Fibroblast of the aortic adventitia (primary cell): ENCODE measurements at places on chromosomes 7 and 10. TPM values are rescaled to one million over a fixed set of nuclear protein-coding genes. Genes with fewer than 3 reads are reported as not detected.

The EEPD1 gene
- total RNA-seq: 5.2 and 5.7 TPM in 2 replicates

The HGF gene
- total RNA-seq: 35.1 and 194 TPM in 2 replicates

The DKK1 gene
- 51.7 and 123 TPM in 2 replicates for total RNA-seq

The GPR146 gene
- total RNA-seq: 1.2 and 1.6 TPM in 2 replicates

The GPR15LG gene
- not detected in 2 replicates for total RNA-seq

The BTBD16 gene
- 0.09 TPM in 1 of 2 replicates, not detected in the other for total RNA-seq

The IL6 gene
- total RNA-seq: 3.8 and 10.2 TPM in 2 replicates

The RPEL1 gene
- total RNA-seq: under 0.01 and 0.82 TPM in 2 replicates

The CYP2E1 gene
- 0.36 and 0.82 TPM in 2 replicates for total RNA-seq

The CALML5 gene
- total RNA-seq: not detected in 2 replicates

The TBXAS1 gene
- total RNA-seq: 2.4 and 2.6 TPM in 2 replicates

The DLX5 gene
- not detected in 2 replicates for total RNA-seq

The GRID1 gene
- total RNA-seq: not detected in 2 replicates

The CFAP70 gene
- total RNA-seq: 1.4 and 6.1 TPM in 2 replicates

The CASP7 gene
- 8.1 and 19.8 TPM in 2 replicates for total RNA-seq

The JCAD gene
- 2.3 and 27.9 TPM in 2 replicates for total RNA-seq

The H2BK1 gene
- not detected in 2 replicates for total RNA-seq

The PARG gene
- 16.0 and 33.3 TPM in 2 replicates for total RNA-seq

The SH2B2 gene
- 2.0 and 4.9 TPM in 2 replicates for total RNA-seq

The TRPV5 gene
- total RNA-seq: not detected in 2 replicates

The OR6V1 gene
- total RNA-seq: not detected in 2 replicates

The PTF1A gene
- total RNA-seq: not detected in 2 replicates

The NKX1-2 gene
- total RNA-seq: not detected in 2 replicates

The DRGX gene
- not detected in 2 replicates for total RNA-seq

The OPN1SW gene
- total RNA-seq: not detected in 2 replicates

The TWIST1 gene
- 28.7 and 33.2 TPM in 2 replicates for total RNA-seq

The RAPGEF5 gene
- 1.5 and 4.2 TPM in 2 replicates for total RNA-seq

The MYL10 gene
- total RNA-seq: not detected in 2 replicates

The MYH16 gene
- total RNA-seq: not detected in 2 replicates

The IFIT1B gene
- not detected in 2 replicates for total RNA-seq
